ENCODE measurements at places on chromosomes 13 and 19.

GRCh38 chr13:42551611-42552010, 22.3 kb upstream of the TNFSF11 start:
- no peak for DNase-seq

- no peak for DNase-seq
Measured at GRCh38 chr19:7819337-7819736, 10.7 kb upstream of the EVI5L start.

DNA sequence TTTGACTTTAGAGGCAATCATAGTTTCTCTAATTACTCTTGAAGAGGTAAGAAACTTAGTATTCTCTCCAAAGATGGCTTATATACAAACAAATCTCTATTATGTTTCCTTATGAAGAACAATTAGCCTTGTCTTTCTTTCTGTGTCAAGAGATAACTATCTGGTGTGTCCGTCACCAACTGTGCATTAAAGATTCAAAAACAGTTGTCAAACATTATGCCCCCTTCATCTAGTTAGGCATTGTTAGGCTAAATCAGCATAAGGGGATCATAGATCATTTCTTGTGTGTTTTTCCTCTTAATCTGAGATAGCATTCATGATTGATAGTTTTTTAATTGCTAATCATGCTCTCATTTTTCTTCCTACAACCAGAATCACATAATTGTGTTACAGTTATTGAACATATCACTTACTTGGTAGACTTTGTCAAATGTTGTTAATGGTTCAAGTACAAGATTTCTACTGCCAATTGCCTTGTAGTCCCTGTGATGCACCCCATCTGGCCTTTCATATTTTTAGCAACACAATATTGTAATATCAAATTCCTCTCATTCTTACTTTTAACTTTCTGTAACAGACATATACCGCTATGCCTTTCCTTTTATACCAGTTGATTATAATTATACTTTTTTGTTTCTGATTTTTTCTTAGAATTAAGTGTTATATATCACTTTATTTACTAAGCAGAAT, 612.7 kb downstream of the SLITRK6 start:
- DNase-seq = no peak

GRCh38 chr19:48501494-48502349, 9.9 kb downstream of the LMTK3 start:
- no peak for DNase-seq

- no peak for DNase-seq
Measured at GRCh38 chr19:4015705-4016402, 8.3 kb downstream of the PIAS4 start.

DNA sequence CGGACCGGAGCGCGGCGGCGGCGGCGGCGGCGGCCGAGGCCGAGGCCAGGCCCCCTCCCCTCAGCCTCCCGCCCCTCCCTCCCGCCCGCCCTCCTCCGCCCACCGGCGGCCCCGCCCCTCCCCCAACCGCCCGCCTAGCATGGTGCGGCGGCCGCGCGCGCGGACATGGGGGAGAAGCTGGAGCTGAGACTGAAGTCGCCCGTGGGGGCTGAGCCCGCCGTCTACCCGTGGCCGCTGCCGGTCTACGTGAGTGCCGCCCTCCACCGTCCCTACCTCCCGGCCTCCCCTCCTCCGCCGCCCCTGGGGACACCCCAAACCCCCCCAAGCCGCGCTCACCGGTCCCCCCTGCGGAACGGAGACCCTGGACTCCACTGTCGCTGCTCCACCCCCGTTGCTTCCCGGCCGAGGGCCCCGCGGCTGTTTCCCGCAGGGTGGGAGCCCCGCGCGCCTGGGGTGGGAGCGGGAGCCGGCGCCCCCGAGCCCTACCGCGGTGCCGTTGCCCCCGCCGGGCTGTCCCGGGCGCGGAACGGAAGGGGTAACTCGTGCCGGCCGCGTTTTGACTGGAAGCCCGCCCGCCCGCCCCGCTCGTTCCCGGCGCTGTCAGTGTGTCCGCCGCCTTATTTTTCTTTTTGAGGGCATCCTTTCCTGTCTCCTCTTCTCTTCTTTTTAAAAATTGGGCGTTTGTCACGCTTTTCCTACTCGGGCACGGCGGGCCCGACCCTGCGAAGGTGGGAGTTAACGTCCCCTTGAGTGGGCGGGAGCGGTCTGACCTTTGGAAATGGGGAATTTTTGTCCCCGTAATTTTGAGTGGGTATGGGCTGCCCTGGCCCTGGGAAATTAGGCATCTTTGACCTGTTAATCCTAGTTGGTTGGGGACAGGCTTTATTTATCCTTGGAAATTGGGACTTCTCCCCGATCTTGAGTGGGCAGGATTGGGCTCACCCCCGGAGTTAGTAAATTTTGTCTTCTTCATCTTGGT, 576 bp downstream of the DOT1L start:
- DNase-seq = no peak

GRCh38 chr13:43232144-43232872, 208.9 kb downstream of the DNAJC15 start:
- no peak for DNase-seq

GRCh38 chr13:25859528-25859927, 192.3 kb downstream of the SHISA2 start:
- no peak for DNase-seq

- no peak for DNase-seq
Measured at GRCh38 chr13:112998521-112999280, 29.7 kb downstream of the MCF2L start.

DNA sequence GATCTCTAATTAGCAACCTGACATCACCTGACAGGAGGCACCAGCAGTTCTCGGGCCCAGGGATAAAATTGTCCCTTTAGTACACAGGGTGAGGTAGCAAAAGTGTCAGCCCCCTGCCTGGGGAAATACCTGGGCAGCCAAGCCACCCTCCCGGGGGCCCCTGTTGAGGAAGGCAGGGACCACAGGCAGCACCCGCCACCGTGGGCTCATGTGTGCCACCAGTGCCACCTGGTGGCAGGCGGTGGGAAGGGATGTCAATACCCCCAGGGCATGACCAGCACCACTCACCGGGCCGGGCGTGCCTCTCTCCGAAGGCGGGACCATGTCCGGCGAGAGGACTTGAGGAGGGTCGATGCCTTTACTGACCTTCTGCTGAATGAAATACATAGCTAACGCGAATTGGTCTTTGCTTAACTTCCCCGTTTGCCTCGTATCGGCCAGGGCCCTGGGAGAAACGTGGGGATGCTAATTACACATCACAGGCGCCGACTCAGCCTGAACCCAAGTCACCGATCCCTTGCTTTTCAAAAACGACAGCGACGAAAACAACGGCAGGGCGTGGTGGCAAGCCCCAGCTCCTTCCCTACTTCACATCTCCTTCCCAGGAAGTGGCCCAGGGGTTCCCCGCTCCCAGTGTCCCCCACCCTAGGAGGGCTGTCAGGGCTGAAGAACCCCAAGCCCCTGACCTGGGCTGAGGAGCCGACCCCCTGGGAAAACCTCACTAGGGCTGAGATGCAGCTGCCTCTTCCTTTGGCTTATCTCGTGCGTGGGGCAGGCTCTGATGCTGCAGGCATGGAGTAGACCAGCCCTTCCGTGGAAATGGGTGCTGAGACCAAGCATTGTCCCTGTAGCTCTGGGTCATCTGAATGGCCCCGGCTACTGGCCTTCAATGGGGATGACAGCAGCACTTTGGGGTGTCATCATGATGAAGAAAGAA, 53.8 kb downstream of the EPS15L1 start:
- DNase-seq = peak; percentile 47

- no peak for DNase-seq
Measured at GRCh38 chr13:36313047-36313969, 15.7 kb upstream of the CCDC169 start.

DNA sequence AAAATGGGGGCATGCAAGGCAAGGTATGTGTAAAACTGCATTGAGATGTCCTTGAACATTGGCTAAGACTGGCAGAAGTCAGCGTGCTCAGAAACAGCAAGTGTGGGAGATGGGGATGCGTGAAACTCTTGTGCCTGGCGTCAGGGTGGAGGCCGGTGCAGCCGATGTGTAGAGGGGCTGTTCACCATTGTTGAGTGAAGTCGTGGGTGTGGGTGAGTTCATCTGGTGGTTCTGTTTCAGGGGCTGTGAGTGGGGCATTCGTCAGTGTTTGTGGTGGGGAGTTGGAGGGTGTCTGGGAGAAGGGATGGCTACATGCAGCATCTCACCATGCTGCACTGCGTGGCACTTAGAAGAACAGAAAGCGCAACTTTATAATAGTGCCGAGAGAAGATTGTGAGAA, 11.4 kb upstream of the MIA start:
- no peak for DNase-seq

GRCh38 chr19:48354332-48354992, 9.3 kb downstream of the TMEM143 start:
- no peak for DNase-seq

GRCh38 chr19:29596885-29597525, 9.1 kb upstream of the POP4 start:
- DNase-seq = no peak

Measured in stimulated activated CD8-positive, alpha-beta memory T cell treated with anti-CD3 and anti-CD28 coated beads, Interleukin-12 subunit alpha, Interleukin-12 subunit beta, amount 100 ng/mL, for 1 hour (primary cell).